ENCODE measurements at places on chromosomes 12 and 14.

DNA sequence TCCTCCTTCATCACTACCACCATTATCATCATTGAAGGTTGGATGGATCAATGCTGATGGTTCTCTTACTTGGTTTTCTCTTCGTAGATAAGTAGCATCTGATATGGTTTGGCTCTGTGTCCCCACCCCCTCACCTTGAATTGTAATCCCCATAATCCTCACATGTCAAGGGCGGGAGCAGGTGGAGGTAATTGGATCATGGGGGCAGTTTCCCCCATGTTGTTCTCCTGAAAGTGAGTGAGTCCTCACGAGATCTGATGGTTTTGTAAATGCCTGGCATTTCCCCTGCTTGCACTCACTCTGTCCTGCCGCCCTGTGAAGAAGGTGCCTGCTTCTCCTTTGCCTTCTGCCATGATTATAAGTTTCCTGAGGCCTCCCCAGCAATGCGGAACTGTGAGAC lies 172.4 kb upstream of the PWP1 start:
- DNase-seq, result no peak

DNA sequence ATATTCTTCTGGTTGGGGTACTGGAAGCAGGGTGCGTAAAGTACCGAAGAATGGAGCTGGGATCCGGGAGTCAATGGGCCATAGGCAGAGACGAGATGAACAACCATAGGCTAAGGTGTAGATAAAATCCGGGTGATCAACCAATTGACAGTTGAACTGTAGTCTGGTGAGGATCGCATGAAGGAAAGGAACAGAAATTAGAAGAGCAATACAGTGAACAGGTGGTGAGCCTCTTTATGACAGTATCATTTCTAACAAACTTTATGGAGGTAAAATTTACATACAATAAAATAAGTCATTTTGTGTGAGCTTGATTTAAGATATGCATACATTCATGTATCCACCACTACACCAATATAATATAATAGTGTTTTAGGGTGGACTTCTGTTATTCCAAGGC lies 13.9 kb upstream of the HIF1A start:
- no peak for DNase-seq

GRCh38 chr14:79248126-79248525 lies 963.2 kb downstream of the DIO2 start:
- no peak for DNase-seq

GRCh38 chr14:54353266-54353665 lies 43.5 kb upstream of the CDKN3 start:
- no peak for DNase-seq

DNA sequence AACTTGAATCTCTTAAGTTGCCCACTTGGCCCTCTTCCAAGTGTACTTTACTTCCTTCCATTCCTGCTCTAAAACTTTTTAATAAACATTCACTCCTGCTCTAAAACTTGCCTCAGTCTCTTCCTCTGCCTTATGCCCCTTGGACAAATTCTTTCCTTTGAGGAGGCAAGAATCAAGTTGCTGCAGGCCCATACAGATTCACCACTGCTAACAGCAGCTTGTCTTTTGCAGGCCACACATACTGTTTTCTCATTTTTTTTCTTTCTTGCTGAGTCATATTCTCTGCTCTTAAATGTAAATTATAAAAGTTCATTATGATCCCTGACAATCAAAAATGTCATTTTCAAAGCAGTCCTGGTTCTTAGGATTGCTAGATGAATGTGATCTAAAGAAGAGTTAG lies 1820.8 kb upstream of the FLRT2 start:
- no peak for DNase-seq

DNA sequence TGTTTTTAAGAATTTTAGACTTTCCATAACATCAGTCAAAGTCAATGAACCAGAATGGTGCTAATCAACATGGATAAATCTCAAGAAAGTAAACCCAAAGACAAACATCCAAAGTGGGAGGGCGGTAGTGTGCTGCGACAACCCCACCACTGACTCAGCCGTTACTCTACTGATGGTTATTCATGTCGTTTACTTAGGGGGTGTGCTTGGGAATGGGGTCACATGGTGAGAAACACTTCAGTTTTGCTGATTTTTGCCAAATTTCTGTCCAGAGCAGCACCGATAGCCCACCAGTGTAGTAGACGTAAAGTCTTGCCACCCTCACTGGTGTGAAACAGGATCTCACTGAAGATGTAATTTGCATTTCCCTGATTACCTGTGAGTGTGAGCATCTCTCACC lies 99.9 kb downstream of the ADGRD1 start:
- DNase-seq, result no peak

DNA sequence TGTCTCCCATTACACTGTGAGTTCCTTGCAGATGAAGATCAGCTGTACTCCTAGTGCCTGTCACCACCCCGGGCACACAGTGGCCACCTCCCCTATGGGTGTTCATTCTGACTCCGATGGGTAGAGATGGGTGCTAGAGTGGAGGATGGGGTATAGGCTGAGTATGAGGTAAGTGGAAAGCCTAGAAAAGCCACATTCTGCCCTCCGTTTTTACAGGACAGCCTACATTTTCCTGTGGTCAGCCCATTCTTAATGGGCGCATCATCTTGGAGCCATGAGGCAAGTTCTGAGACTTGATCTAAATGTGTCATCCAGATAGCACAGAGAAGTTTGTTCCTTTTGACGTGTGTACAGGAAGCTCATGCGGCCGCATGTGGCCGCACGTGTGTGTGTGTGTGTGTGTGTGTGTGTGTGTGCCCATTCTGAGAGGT lies 166.7 kb upstream of the HIF1A start:
- DNase-seq, result no peak

DNA sequence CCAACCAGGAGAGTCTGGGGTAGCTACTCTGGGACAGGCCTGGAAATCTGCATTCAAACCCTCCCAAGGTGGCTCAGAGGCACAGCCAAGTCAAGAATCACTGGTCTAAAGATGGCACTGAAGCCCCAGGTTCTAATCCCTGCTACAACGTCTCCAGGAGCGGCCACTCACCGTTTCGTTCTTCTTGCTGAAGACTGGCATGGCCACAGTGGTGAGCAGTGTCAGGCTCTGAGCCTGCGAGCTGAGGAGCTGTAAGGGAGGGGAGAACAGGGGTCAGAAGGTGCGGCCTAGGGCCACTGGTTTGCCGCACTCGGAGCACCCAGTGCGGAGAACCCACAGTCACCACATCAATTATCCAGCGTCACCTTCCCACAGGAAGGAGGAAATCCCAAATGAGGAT lies 38.8 kb downstream of the CACNA2D4 start:
- no peak for DNase-seq

DNA sequence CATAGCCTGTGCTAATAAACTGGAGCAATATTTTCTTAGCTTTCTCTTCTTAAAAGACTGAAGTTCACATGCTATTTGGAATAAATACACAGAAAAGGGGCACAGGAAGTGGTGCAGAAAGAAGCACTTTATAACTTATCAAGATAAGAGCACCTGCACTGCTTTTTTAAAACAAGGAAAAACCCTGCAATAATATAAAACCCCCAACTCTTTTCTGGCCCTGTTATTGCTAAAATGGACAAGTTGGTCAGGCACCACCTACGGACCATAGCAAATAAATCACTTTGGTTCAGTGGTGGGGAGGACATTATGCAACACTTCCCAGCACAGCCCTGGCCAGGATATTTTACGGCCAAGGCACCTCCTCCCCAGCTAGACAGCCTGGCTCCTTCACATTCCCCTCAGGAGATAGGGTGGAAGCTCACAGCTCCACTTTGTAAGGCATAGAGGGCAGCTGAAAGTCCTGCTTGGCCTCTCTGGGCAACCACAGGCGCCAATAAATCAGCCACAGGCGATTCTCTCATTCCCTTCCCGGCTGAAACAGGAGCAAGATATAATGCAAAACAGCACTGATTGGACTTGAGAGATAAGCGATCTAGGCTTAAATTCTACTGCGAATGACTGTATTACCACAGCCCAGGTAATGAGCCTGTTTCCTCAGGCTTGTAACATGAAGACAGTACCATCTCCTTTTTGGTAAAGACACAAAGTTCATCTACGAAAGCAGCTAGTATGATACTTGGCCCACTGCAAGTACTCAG lies 2.0 kb downstream of the ZBTB25 start:
- DNase-seq, result no peak

GRCh38 chr14:65879248-65880009 lies 466.9 kb downstream of the FUT8 start:
- DNase-seq, result no peak

DNA sequence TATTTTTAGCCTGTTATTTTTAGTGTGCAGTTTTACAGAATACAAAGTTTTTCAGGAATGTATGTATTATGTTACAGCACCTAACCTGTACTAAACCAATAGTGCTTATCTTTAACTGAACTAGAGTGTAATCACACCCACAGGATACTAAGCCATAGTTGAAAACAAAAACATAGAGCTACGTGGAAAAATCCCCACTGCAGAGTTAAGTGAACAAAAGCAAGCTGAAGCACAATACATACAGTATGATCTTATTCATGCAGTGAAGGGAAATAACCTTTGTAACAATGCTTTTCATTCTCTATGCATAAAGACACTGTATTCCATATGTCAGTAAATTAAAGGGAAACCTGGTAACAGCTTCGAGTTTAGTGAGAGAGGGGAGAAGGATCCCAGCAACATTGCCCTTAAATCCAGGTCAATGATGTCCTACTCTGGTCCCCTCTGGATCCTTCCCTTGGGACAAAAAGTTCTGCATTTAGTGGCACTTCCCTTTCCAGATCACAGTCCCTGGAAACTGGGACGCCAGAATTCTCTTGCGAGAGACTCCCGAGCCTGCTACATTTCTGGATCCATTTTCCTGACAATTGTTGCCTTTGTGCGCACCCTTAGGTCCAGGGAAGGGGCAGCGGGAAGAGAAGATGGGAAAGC lies 121.3 kb upstream of the CCND2 start:
- DNase-seq, result no peak

DNA sequence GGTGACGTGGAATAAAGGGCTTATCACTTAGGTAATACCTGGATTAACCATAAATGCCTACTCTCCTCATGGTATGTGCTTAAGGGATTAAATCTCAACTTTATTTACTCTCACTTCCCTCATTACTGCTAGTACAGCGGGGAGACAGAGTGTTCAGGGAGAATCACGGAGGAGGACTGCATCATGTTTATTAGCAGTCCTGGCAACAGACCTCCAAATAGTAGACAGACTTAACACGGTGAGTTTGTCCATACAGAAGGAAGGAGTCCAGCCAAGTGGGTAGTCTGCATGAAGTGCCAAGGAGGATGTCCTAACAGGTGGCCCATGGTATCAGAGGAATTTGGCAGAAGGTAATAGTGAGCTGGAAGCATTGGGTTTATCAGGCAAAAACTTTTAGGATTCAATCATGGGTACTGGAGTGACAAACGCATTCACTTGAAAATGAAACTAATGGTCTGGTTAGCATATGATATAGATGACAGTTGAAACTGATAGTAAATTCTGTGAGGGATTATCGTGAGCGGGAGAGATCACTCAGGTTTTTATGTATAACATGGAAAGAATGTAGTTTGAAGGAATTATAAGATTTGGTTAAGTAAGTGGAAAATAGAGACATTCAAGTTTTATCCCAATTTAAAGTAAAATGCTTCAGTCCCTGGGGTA lies 471.8 kb downstream of the TMEM117 start:
- no peak for DNase-seq

Data from neural crest cell (in vitro differentiated cells).